Mammary microvascular endothelial cell (primary cell): ENCODE measurements at places on chromosomes 5 and 9. TPM values are rescaled to one million over a fixed set of nuclear protein-coding genes. Genes with fewer than 3 reads are reported as not detected.

HAVCR2 gene
- total RNA-seq: not detected in 2 replicates

FCN1 gene
- total RNA-seq: not detected in 2 replicates

AIF1L gene
- total RNA-seq: 18.6 and 19.2 TPM in 2 replicates

SLC45A2 gene
- total RNA-seq: not detected in 2 replicates

INSL4 gene
- not detected in 2 replicates for total RNA-seq

FOXD4L3 gene
- total RNA-seq: not detected in 2 replicates

LCN9 gene
- total RNA-seq: not detected in 2 replicates

S1PR3 gene
- total RNA-seq: 25.5 and 25.9 TPM in 2 replicates

EXOSC3 gene
- 32.2 and 42.8 TPM in 2 replicates for total RNA-seq

STPG3 gene
- total RNA-seq: not detected in 2 replicates

SLC25A2 gene
- total RNA-seq: 0.15 TPM in 1 of 2 replicates, not detected in the other

AQP7 gene
- total RNA-seq: 0.07 TPM in 1 of 2 replicates, not detected in the other

SEMA6A gene
- 2.0 and 4.4 TPM in 2 replicates for total RNA-seq

ANKRD18B gene
- total RNA-seq: 0.34 and 0.53 TPM in 2 replicates

TTLL11 gene
- total RNA-seq: 2.7 and 4.7 TPM in 2 replicates

LRRC19 gene
- not detected in 2 replicates for total RNA-seq
